H1 (cell line): ENCODE measurements at places on chromosomes 12 and 14.
A peak's percentile ranks its signal among the peaks of the same experiment; 100 is the strongest.

DNA sequence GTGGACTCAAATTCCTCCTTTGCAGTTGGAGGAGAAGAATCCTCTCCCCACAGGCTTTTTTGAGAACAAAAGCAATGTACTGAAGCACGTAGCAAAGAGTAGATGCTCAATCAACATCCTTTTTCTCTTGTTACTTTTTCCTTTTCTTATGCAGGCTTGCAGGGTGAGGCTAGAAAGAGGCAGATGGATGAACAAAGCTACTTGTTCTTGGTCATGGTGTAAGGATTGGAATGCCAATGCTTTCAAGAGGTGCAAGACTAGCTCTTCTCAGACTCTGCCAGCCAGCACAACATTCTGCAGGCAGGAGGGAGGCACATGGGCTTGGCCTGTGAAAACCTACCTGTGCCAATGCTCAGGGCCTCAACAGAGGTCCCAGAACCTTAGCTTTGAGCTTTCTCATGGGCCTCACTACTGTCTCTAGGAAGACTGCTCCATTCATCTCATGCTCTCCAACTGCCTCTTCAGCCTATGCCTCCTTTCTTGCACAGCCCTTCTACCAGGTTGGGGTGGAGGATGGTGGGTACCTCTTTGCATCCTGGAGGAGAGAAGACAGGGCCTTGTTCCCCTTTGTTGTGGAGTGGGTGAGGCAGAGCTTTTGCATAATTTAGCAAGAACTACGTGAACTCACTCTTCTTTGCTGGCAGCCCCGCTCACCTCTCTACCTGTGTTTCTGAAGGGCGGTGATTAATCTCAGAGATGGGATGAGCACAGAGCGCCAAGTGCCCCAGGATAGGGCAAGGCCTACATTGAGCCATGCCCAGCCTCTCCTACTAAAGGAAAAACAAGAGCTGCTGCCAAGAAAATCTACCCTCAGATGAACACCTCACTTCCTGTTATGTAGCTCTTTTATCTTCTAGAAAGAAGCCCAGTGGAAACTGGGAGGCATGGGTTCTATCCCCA lies 1119.7 kb downstream of the VRK1 start:
- no peak for DNase-seq

DNA sequence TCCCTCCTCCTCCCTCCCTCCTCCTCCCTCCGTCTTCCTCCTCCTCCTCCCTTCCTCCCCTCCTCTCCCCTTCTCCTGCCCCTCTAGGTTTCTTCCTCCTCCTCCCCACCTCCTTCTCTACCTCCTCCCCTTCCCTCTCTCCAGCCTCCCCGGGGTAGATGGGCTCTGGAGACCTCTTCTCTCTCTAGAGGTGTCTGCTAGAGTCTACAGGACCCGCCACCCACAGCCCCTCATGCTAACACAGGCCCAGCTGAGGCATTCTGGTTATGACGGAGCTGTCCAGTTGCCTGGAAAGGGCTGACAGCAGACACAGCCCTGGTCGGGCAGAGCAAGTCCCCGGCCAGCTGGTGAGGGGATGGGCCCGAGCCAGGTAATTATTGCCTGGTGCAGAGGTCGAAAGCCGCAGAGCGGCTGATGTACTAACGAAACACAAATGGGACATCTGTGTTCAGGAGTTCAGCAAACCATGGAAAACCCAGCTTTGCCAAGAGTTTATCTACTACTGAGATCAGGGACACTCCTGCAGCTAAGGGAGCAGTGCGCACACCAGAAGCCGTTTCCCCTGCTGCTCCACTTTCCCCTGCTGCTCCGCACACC lies 96.2 kb downstream of the PAPOLA start:
- DNase-seq = no peak

DNA sequence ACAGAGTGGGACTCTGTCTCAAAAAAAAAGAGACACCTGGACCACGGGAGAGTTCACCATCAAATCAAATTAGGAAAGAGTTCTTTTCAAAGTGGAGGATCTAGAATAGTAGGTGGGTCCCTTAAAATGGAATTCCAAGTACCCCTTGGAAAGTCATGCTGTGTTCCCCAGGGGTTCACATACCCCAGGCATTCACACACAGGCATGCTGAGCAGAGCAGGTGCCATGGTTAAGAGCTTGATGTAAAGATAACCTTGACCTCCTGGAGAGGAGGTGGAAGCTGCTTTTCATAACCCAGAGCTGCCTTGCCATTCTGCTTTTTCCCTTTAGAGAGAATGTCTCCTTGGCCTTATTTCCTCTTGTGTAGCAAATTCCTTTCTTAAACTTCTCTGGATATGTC lies 14.2 kb upstream of the SRSF5 start:
- no peak for DNase-seq

GRCh38 chr12:65415826-65416225 lies 137.3 kb downstream of the MSRB3 start:
- no peak for DNase-seq

- DNase-seq = no peak
These were observed 23.6 kb upstream of the TMEM132D start for GRCh38 chr12:129927316-129927900.

- DNase-seq = no peak
These were observed 48.3 kb downstream of the TRAF3 start for GRCh38 chr14:102825307-102826095.

DNA sequence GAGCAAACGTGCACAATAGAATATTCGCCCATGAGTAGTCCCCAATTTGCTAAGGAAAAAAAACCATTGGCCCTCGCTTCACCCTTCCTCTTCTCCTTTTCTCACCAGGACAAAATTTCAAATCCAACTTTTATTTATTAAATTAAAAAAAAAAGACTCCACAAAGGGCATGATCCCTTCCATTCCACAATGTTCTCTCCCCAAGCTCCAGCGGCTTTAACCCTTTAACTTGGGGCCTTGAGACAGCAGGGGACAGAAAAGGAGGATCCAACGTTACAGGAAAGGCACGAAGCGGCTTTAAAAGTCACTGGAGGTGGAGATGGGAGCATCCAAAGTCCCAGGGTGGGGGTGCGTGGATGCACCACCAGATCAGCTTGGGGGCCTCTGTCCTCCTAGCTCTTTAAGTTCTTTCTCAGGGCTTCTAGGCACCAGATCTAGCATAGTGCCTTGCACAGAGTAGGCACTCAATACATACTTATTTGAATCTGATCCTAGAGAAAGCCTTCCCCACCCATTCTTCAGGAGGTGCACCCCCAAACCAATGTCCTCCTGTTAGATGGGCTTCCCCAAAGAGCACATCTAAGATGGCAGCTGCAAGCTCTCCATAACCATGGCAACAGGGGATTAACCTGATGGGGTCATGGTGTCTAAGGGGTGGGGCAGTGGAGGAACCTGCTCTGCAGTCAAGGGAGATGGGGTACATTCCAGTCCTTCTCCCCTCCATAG lies 5.2 kb upstream of the AAAS start:
- DNase-seq = no peak

DNA sequence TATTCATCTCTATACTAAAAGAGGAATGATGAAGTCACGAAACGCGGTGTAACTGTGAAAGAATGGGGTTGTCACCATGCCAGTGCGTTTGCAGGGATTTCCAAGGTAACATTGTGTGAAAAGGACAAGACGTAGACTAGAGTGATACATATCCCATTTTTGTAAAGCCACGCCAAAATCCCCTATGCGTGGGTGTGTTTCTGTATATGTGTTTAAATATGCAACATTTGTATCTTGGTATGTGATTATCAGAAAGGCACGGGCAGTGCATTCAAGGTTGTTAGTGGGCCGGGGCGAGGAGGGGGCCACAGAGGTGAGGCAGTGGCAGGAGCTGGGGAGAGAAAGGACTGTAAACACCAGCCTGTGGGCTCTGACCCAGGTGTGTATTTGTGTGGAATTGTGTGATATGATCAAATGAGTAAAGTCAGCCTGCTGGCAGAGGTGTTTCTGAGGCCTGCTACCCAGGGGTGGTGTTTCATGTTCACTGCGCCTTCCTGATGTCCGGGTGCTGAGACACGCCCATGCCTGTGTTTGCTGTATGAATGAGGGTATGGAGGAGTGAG lies 137.8 kb downstream of the ADGRD1 start:
- DNase-seq = no peak

DNA sequence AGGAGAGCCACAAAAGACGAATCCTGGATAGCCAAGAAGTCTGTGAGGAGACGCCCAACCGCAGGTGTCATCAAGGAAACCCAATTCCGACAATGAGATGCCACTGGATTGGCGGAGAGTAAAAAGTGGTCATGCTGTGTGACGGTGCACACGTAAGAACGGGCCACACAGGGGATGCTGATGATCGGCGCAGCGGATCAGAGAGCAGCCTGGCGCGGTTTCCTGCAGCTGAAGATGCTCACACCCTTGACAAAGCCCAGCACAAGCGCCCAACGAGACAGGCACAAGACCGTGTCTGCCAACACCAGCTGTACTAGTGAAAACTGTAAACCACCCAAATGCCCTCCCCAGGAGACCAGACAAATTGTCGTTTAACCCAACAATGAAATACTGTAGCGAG lies 55.8 kb downstream of the CCDC85C start:
- no peak for DNase-seq

DNA sequence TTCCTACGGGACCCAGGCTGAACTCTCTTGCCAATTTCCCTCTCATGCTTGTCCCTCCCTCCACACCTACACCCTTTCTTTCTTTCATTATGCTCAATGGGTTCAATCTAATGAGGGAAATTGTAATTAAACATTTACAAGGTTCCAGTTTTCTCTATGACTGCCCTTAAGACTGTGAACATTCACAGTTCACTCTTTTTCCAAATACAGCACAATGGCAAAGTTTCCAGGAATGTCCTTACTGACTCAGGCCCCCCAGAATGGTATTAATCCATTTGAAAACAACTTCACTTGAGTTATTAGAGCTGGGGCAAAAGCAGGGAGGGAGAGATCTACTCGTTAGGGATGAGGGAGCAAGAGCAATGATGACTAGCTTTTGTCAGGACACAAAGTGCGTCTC lies 892.1 kb downstream of the NRXN3 start:
- no peak for DNase-seq

- DNase-seq = peak; percentile 62
These were observed 67.6 kb upstream of the CDKN3 start for GRCh38 chr14:54329082-54329695.

DNA sequence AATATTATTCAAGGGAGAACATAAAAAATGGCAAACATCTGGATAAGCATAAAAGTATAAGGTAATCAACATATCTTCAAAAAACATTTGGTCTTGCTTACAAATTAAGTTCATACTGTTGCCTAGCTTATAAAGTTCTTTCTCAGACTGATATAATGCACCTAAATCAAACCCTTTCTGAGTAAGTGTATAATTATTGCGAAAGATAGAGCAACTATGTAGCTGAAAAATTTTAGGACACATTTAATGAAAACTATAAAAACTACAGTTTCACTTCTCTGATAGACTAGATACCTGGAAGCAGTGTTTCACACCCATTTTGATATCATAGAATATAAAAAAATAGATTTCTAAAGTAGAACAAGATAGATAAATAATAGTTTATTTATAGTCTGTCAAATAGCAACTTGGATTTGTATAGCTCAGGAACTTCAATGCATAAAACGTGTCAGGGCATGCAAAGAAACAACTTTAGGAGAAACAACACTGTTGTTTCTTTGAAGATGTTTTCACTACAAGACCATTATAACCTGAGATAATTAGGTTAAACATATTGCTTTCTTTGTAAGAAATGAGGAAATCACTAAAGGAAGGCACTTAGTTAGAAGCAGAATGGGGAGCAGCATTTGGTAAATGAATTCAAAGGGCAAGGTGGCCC lies 7.6 kb downstream of the CLECL1 start:
- DNase-seq = no peak

- DNase-seq = no peak
These were observed 181.9 kb downstream of the C12orf42 start for GRCh38 chr12:103313894-103314293.

GRCh38 chr12:28145216-28145615 lies 45.0 kb upstream of the CCDC91 start:
- DNase-seq = no peak

GRCh38 chr12:112537710-112538396 lies 119.1 kb downstream of the PTPN11 start:
- DNase-seq = no peak

- DNase-seq = no peak
These were observed 19.1 kb downstream of the POU6F1 start for GRCh38 chr12:51198568-51199365.

DNA sequence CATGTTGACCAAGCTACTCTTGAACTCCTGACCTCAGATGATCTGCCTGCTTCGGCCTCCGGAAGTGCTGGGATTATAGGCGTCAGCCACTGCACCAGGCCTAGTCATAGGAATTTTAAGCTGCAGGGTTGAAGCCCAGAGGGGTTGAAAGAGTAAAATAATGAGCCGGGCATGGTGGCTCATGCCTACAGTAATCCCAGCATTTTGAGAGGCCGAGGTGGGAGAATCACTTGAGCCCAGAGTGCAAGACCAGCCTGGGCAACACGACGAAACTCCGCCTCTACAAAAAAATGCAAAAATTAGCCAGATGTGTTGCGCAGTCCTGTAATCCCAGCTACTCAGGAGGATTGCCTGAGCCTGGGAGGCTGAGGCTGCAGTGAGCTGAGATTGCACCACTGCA lies 69.6 kb downstream of the GALNT8 start:
- no peak for DNase-seq

- DNase-seq = no peak
These were observed 21.4 kb downstream of the ZFC3H1 start for GRCh38 chr12:71642264-71642663.

DNA sequence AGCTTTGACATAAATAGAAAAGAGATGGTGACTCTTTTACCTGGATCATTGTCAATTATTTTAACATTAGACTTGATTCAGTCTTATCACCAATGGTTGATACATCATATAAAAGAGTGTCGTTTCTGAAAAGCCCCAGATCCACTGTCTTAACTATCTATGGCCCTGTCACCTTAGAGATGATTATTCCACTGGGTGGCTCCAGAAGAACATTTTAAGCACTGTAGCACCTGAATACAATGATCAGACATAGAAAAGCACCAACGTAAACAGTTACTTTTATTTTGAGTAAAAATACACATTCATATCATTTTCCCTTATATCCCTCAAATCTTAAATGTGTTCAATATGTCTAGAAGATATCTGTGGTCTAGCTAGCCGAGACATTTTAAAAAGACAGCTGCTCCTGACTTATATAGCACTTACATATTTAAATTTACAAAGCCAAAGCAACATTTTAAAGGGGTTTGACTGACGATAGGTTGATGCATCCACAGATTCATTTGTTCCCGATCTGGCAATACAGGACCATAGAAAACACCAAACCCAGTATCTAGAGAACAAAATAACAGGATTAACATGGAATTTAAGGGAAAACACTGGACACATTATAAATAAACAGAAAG lies 32.9 kb downstream of the TSPAN8 start:
- no peak for DNase-seq

GRCh38 chr14:99320105-99320572 lies 48.1 kb upstream of the BCL11B start:
- DNase-seq = no peak
